ENCODE measurements at places on chromosomes 7 and 10. TPM values are rescaled to one million over a fixed set of nuclear protein-coding genes. Genes with fewer than 3 reads are reported as not detected.

GRCh38 chr10:113681533-113682470, 2.1 kb downstream of the CASP7 start:
- no peak for DNase-seq

- no peak for DNase-seq
These were observed 31.5 kb downstream of the CLIP2 start for GRCh38 chr7:74320645-74321221.

- no peak for DNase-seq
These were observed 86.4 kb upstream of the DGKB start for GRCh38 chr7:14988941-14989340.

GRCh38 chr10:91206427-91206826, 14.0 kb upstream of the PCGF5 start:
- DNase-seq = no peak

- no peak for DNase-seq
These were observed 26.1 kb downstream of the SH3PXD2A start for GRCh38 chr10:103829278-103829677.

DNA sequence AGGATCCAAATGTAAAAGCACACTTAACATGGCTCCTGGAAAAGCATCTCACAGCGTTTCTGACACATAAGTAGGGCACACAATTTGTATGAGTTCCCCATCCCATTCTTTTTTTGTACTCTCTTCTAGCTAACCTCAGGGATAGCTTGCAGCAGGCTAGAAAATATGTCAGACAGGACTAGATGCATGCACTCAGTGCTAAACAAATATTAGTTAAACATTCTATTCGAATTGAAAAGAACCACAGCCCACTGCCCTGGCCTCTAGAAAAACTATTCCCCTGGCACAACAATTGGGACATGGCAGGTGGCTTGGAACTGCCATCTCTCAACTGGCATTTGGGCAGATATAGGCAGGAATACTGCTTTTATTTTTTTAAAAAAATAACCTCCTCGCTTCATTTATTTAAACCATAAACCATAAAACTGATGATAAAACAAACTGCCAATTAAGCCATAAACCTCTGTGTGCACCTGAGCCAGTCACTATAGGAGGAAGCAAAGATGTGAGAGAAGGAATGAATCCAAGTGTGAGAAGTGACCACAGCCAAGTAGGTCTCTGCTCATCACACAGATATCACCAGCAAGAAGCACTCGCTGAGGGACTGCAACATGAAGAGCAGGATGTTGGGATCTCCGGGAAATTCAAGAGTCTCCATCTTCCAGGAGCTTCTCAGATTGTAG, 394.1 kb downstream of the NEBL start:
- DNase-seq = no peak

- no peak for DNase-seq
These were observed 109.9 kb downstream of the ITGB8 start for GRCh38 chr7:20440472-20441105.

GRCh38 chr10:33134011-33134751, 176.2 kb upstream of the ITGB1 start:
- peak; percentile 98 for DNase-seq

- DNase-seq = no peak
These were observed 321.8 kb downstream of the GPR37 start for GRCh38 chr7:124443762-124444161.

GRCh38 chr10:49488056-49488717, 50.7 kb downstream of the ERCC6 start:
- DNase-seq = no peak

- DNase-seq = no peak
These were observed 17.2 kb upstream of the MEOX2 start for GRCh38 chr7:15703732-15704131.

DNA sequence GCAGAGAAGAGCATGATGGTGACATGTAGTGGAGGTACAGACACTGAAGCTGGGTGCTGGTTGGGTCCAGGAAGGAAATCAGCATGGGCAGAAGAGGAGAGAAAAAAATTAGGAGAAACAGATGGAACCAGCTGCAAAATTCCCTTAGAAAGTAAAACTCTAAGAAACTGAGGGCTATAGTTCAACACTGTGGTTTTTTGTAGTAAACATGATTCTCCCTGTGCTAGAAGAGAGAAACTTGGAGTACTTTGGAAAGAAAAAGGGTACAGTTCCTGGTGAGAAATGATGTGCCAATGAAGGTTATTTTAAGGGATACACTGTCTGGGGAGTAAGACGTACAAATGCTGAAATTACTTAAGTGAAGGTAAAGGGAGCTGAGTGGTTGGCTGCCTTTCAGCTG, 181.5 kb upstream of the HPS1 start:
- no peak for DNase-seq

GRCh38 chr7:2948749-2949148, 94.9 kb downstream of the CARD11 start:
- DNase-seq = no peak

GRCh38 chr7:139132887-139133286, 23.4 kb upstream of the ZC3HAV1 start:
- no peak for DNase-seq

DNA sequence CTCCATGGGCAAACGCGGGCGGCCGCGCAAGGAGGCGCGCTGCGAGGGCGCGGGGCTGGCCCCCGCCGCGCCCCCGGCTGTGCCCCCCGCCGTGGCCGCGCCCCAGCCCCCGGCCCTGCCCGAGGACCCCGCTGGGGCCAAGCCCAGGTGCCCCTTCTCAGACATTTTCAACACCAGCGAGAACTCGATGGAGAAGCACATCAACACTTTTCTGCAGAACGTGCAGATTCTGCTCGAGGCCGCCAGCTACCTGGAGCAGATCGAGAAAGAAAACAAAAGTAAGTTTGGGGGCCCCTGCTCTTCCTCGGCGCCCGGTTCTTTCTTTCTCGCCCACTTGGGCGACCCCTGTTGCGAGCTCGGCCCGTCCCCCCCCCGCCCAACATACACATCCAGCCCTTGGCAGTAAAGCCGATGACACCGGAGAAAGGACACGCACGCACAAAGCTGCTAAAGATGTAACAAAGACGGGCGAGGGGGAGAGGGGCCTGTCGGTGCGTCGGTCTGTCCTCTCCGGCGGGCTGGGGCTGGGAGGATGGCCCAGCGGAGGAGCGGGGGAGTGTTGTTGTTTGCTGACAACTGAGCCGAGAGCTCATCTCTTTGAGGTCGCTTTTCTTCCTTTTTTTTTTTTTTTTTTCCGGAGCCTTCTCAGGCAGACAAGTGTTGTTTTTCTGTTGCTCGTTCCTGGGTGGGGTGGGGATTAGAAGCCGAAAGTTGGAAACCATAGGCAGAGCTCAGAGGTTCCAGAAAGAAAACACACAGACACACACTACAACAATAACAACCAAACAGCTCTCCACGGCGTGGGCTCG, 604 bp downstream of the MXI1 start:
- DNase-seq = no peak

GRCh38 chr10:74445493-74445892, 294.5 kb downstream of the ADK start:
- no peak for DNase-seq

GRCh38 chr10:37476285-37476684, 350.9 kb downstream of the ANKRD30A start:
- DNase-seq = no peak

DNA sequence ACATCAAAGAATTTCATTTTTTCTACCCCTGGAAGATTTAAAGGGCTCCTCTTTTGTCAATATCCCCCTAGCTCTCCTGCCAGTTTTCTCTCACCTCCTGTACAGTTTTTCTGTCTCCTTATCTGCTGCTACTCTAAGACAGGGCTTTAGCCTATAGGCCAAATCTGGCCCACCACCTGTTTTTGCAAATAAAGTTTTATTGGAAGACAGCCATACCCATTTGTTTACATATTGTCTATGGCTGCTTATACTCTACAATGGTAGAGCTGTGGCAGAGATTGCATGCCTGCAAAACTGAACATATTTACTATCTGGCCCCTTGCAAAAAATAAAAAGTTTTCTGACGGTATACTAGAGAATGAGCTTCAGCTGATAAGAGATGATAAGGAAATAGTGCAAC, 37.4 kb upstream of the GARS1 start:
- DNase-seq = no peak

- no peak for DNase-seq
These were observed 321.6 kb upstream of the PHYHIPL start for GRCh38 chr10:58854811-58855210.

GRCh38 chr10:110327262-110327914, 22.7 kb upstream of the SMNDC1 start:
- DNase-seq = peak; percentile 44

GRCh38 chr7:35816514-35816913, 15.7 kb downstream of the SEPTIN7 start:
- no peak for DNase-seq

- peak; percentile 83 for DNase-seq
These were observed 23.8 kb downstream of the CYTH3 start for GRCh38 chr7:6248581-6248980.

GRCh38 chr7:146636581-146636980, 520.0 kb downstream of the CNTNAP2 start:
- no peak for DNase-seq

- no peak for DNase-seq
These were observed 41.4 kb downstream of the RAMP3 start for GRCh38 chr7:45198986-45199385.

Gene SEMA3E
- total RNA-seq = 3.7 TPM

Gene SPDYE11
- not detected for total RNA-seq

Gene PRF1
- 0.14 TPM for total RNA-seq

Gene UCN3
- total RNA-seq = not detected

Gene IGF2BP3
- 69.9 TPM for total RNA-seq

Gene RHEB
- 131 TPM for total RNA-seq

Gene SLC26A3
- not detected for total RNA-seq

Gene TECPR1
- total RNA-seq = 23.9 TPM

Gene TLL2
- 7.6 TPM for total RNA-seq

Gene STMP1
- 29.7 TPM for total RNA-seq

Gene GJD4
- total RNA-seq = not detected

Gene CACUL1
- total RNA-seq = 49.9 TPM
